ENCODE measurements at places on chromosomes 2 and 18. TPM values are rescaled to one million over a fixed set of nuclear protein-coding genes. Genes with fewer than 3 reads are reported as not detected.

The DYNAP gene
- not detected for total RNA-seq

The PRSS56 gene
- total RNA-seq, result not detected

The PLCL1 gene
- under 0.01 TPM for total RNA-seq

The CYB5A gene
- total RNA-seq, result 256 TPM

The TP53I3 gene
- 54.6 TPM for total RNA-seq

The PSMA8 gene
- total RNA-seq, result not detected

The TLK1 gene
- total RNA-seq, result 17.4 TPM

The SGO2 gene
- total RNA-seq, result 4.2 TPM

The GRP gene
- not detected for total RNA-seq

The MFSD2B gene
- total RNA-seq, result 0.05 TPM

GRCh38 chr18:8333961-8334360 lies 275.3 kb upstream of the RAB12 start:
- no peak for DNase-seq

- no peak for DNase-seq
These were observed 242.0 kb downstream of the HDAC4 start for GRCh38 chr2:239158641-239159475.

- DNase-seq, result no peak
These were observed 4.6 kb downstream of the LAMA3 start for GRCh38 chr18:23693846-23694245.

- DNase-seq, result no peak
These were observed 12.0 kb downstream of the WDFY1 start for GRCh38 chr2:223932816-223933800.

- peak; percentile 18 for DNase-seq
These were observed 563.9 kb downstream of the DCC start for GRCh38 chr18:52903857-52904256.

- DNase-seq, result no peak
These were observed 114.5 kb downstream of the TTC27 start for GRCh38 chr2:32742376-32742775.

DNA sequence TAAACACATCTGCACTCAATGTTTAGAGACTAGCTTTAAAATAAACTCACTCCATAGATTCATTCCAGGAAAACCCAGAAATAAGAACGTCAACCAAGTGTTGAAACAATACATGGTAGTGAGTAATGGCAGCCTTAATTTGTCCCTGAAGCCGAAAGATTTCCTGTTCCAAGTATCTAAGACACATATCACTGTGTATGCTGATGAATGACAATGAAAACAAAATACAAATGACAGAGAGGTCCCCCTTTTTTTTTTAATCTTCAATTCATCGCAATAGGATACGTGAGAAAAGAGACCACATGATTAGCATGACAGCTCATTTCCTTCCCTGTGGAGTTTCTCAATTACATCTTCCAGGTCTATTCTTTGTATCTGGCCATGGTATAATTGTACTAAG lies 160.5 kb upstream of the STK17B start:
- no peak for DNase-seq

- no peak for DNase-seq
These were observed 43.0 kb upstream of the KCNE4 start for GRCh38 chr2:223008956-223009355.

DNA sequence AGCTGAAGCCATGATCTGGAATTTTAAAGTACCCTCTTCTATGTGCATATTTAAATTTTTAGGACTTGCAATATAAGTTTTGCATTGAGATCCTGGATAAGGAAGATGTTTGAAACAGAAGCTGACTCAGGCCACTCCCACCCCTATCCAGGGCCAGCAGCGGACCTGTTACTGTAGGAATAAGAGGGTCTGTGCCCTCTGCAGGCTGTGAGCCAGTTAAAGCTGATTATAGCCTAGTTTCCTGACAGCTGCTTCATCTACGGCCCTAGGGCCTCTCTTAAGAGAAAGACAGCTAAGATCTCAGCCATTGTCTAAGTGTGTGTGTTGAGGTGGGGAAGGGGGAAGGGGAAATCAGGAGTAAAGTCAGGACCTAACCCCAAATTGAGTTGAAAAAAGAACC lies 234.0 kb downstream of the HAUS1 start:
- no peak for DNase-seq

GRCh38 chr2:172285010-172285621 lies 142.3 kb upstream of the ITGA6 start:
- DNase-seq, result peak; percentile 65

DNA sequence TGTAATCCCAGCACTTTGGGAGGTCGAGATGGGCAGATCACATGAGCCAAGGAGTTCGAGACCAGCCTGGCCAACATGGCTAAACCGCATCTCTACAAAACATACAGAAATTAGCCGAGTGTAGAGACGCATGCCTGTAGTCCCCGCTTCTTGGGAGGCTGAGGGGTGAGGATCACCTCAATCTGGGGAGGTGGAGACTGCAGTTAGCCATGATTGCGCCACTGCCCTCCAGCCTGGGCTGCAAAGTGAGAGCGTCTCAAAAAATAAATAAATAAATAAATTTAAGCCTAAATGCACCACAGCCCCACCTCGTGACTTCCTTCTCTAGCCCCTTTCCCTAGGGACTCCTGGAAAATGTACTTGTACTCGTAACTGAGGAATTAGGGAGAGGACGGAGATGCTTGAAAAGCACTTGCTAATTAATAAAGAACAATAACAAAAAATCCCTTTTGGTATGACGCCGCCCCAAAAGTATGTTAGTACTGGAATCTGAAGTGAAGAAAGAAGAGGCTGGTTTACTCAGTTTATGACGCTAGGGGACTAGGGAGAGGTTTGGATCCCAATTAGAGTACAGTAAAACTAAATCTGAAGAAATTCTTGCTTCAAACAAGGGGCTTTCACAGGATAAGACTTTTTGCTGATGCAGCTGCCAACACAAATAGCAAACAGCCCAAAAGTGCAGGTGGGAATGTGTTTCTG lies 887 bp upstream of the ZNF396 start:
- DNase-seq, result no peak

DNA sequence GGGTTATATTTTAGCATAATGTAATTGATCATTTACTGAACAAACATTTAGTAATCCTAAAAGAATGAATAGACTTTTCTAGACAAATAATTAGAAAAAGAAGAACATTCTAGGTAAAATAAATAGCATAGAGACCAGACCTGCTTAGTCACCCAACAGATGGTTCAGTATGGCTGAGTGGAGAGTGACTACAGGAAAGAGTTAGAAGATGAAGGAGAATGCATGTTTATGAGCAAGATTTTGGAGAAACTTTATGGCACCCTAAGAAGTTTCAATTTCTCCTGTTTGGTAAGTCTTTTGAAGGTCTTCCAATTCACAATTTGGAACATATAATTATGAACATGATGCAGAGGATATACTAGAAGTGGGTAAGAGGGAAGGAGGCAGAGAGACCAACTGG lies 32.9 kb downstream of the FAP start:
- no peak for DNase-seq

- no peak for DNase-seq
These were observed 661.7 kb upstream of the NRXN1 start for GRCh38 chr2:51693640-51694039.

GRCh38 chr2:109212836-109213563 lies 84.0 kb downstream of the SH3RF3 start:
- DNase-seq, result no peak

GRCh38 chr2:62192811-62193210 lies 3.1 kb upstream of the B3GNT2 start:
- no peak for DNase-seq

Data from renal cortical epithelial cell (primary cell).